ENCODE measurements at places on chromosomes 1 and 21. TPM values are rescaled to one million over a fixed set of nuclear protein-coding genes. Genes with fewer than 3 reads are reported as not detected.

The BCL2L15 gene
- under 0.01 TPM for total RNA-seq

The KRTAP13-2 gene
- total RNA-seq, result not detected

The CRYBG2 gene
- total RNA-seq, result 18.6 TPM

The ZNF697 gene
- total RNA-seq, result 22.4 TPM

The KCNJ10 gene
- not detected for total RNA-seq

The ZNF593OS gene
- not detected for total RNA-seq

The HES3 gene
- total RNA-seq, result not detected

The AKNAD1 gene
- total RNA-seq, result not detected

The OLIG2 gene
- not detected for total RNA-seq

The CRP gene
- not detected for total RNA-seq

The DMBX1 gene
- not detected for total RNA-seq

The PALMD gene
- total RNA-seq, result 0.17 TPM

The CD1E gene
- total RNA-seq, result not detected

The DNALI1 gene
- 12.9 TPM for total RNA-seq

The CELA2A gene
- total RNA-seq, result not detected

The RNF186 gene
- not detected for total RNA-seq

The TMEM240 gene
- 2.8 TPM for total RNA-seq

The FCN3 gene
- total RNA-seq, result 0.14 TPM

The ZBTB21 gene
- 13.8 TPM for total RNA-seq

The TNFRSF25 gene
- total RNA-seq, result 18.2 TPM

The OR2M2 gene
- not detected for total RNA-seq

The KRTAP11-1 gene
- not detected for total RNA-seq

The SPRR3 gene
- total RNA-seq, result not detected

The ZSWIM5 gene
- total RNA-seq, result 0.84 TPM

The HEYL gene
- total RNA-seq, result 4.8 TPM

The CYP4B1 gene
- total RNA-seq, result not detected

Data from kidney epithelial cell (primary cell).